NCI-H524 treated with DMSO at 0.1 percent for 48 hours (cell line): ENCODE measurements at places on chromosomes 5 and 9.

DNA sequence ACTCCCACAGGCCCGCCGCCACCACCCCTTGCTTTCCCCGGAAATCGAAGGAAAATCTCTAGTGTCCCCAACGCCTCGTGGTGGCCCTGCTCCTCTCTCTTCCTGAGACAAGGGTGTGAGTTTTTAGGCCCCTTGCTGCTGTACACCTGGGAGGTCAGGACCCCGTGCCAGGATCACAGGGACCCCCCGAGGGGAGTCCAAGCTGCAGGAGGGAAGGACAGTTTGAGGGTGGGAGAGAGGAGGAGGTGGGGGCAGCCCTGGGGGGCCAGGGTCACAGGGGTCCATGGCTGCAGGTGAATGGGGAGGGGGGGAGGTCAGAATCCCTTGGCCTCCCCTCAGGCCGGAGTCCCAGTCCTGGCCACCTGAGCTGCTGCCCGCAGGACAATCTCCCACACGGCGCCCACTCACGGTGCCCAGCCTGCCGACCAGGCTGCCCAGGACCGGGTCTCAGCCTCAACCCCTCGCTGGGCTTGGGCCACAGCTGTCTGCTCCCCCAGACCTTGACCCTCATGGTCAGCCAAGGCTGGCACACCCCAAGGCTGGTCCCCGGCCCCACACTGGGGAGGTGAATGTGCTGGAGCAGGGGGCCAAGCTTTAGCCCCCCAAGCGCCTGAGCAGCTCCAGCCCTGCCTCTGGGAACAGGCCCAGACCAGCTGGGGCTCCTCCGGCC lies 19.9 kb downstream of the TPPP start:
- no peak for DNase-seq

DNA sequence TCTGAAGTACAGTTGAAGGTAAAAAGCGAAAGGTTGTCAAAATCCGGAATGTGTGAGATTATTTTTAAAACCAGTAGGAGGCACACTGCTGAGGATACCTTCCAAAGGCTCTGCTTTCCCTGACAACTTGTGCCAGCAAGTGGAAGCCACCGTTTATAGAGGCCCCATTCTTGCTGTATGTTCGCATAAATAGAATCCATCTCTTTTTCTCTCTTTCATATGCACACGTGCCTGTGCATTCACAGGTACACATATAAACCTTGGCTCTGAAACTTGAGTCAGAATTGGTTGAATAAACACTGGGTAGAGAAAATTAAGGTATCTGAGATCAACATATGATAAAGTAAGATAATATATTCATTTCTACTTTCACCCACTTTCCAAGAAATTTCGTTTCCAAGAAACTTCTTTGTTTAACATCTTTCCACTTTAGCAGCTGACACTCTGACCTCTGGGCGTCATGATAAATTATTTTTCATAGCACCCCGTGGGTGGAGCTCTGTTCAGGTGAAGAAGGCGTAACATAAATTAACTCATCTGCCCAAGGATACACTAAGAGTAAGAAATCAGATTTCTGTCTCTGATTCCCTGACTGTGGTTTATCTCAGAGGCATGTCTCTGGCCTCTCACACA lies 63.7 kb upstream of the RICTOR start:
- no peak for DNase-seq

- no peak for DNase-seq
Observed at GRCh38 chr5:152259702-152260101, 145.4 kb downstream of the NMUR2 start.

GRCh38 chr5:7396713-7397454 lies 946 bp downstream of the ADCY2 start:
- DNase-seq, result no peak

- no peak for DNase-seq
Observed at GRCh38 chr5:138705567-138705966, 47.7 kb upstream of the CTNNA1 start.

DNA sequence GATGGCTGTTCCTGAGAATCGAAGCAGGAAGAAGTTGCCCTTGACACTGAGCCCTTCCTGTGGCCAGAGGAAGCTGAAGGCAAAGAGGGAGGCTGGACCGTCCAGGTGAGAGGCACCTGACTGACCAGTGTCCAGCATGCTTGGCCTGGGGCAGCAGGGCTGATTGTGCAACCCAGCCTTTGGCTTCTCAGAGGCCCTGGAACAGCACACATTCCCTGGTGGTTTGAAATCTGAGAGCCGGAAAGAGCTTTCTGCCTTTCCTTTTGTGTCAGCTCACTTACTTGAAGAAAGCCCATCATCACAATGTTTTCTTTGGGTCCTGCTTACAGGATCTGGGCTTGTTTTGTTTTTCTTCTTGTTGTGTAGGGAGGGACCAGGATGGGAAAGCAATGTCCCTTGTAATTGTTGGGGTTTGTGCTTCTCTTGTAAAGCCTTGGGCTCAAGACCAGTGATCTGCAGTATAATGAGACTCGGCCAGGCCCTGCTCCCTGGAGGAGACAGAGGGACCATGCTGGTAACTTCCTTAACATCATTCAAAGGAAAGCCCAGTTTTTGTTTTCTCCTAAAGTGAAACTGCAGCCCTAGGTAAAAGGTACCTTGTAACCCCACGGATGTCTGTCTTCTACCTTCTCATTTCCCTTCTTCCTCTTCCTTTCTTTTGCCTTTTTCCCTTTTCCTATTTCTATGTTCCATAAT lies 213.7 kb downstream of the NXNL2 start:
- no peak for DNase-seq

DNA sequence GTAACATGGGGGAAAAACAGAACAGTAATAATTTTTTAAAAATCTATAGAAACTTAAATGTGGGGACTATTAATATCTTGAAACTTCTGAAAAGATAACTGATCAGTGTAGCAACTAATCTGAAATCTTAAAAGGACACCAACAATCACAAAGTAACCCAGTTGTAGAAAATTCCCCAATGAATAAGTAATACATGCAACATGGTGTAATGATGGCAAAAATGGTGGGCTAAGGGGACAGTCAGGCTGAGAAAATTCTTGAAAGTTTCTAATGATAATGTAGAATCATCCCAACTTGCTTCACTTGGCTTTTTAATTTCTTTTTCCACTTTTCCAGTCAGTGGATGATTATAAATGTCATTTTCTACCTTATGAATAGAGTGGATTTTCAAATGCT lies 5.4 kb downstream of the NFIL3 start:
- DNase-seq, result no peak

DNA sequence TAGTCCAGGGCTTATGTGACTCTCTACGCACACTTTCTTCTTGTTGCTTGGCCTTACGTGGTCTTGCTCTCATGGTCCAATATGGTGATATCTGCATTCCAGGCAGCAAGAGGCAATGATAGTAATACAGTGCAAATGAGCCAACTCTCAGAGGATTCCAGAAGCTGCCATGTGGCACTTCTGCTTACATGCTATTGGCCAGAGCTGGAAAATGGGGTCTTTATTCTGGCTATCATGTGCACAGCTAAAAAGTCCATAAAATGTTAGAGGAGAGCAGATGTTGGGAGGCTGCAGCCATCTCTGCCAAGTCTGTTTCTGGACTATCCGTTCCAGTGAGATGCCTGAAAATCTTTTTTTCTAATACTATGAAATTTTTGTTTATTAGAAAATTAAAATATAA lies 2.9 kb upstream of the SEPTIN8 start:
- DNase-seq, result no peak

DNA sequence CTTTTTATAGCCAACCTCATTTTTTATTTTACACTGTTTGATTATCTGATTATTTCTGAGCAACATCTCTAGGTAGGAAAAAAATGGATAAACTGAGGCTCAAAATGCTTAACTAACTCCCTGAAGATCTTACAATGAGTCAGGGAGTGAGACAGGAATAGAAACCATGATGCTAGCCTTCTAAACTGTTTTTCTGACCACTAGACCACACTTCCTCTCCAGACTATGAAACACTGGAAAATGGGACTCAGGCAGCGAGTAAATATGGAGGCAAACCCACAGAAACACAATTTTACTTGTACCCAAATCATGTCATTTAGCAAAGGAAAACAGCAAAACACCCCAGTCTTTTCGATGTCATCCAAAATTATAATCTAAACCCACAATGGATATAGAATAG lies 129.9 kb upstream of the ANKH start:
- DNase-seq, result no peak

GRCh38 chr9:23702311-23702922 lies 123.6 kb downstream of the ELAVL2 start:
- no peak for DNase-seq

GRCh38 chr5:179131886-179132585 lies 71.9 kb downstream of the ZNF354C start:
- DNase-seq, result no peak

- DNase-seq, result no peak
Observed at GRCh38 chr5:180271221-180271620, 20.7 kb downstream of the MAPK9 start.

- no peak for DNase-seq
Observed at GRCh38 chr5:173659423-173659822, 43.0 kb upstream of the BOD1 start.

DNA sequence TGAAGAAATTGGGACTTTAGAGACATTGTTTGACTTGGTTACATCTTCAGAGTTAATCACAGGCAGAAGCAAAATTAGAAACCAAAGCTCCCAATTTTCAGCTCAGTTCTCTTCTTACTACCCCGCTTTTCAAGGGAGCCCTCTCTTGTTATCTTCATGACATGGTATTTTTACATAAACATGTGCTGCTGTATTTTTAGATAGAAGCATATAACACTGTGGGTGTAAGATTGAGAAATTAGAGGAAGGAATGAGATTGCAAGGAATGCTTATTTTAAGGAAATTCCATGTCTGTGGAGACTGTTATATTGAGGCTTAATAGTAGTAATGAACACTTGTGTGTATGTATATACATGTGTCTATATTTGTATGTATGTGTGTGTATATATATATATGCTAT lies 401.6 kb downstream of the TMEM232 start:
- no peak for DNase-seq

DNA sequence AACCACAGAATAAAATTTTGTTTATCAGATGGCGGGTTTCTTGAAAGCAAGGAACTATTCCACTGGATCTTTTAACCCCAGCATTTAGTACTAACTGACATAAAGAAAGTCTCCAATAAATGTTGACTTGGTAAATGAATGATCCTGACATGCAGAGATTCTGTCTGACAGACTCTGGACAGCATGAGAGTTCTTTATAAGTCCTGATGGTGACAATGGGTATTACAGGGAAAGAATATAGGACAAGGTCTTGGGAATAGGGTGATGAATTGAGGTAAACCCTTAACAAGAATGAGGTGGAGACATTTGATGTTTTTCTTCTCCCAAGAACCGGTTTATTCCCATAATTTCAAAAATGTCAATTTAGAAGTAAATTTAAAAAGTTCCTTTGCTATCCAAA lies 453.9 kb downstream of the TUSC1 start:
- no peak for DNase-seq

DNA sequence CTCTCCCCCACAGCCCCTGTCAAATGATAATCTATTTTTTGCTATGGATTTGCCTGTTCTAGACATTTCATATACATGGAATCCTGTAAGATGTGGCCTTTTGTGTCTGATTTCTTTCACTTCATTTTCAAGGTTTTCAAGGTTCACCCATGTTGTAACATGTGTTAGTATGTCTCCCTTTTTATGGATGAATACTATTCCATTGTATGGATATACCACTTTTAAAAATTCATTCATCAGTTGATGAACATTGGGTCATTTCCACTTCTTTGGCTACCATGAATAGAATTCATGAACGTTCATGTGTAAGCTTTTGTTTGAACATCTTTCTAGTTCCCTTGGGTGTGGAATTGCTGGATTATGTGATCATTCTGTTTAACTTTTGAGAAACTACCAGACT lies 94.7 kb upstream of the ZNF366 start:
- DNase-seq, result no peak
